ENCODE measurements at places on chromosomes 1 and 21.

DNA sequence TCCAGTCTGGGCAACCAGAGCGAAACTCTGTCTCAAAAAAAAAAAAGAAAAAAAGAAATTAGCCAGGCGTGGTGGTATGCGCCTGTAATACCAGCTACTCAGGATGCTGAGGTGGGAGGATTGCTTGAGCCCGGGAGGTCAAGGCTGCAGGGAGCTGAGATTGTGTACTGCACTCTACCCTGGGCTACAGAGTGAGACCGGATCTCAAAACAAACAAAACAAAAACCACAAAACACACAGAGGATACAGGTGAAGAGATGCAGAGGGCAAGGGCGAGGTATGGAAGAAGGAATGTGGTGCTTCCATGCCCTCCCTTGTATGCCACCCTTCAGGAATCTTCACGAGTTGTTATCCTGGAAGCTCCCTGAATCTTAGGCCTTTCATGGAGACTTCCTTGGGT lies 68.5 kb downstream of the NDUFS5 start:
- no peak for DNase-seq

GRCh38 chr1:155688324-155689080 lies at the start of gene YY1AP1:
Gene YY1AP1, minus strand, starts transcription at chr1:155688774. Its CDS starts 8,338 bp downstream, at chr1:155680436.
- DNase-seq: peak; percentile 71

DNA sequence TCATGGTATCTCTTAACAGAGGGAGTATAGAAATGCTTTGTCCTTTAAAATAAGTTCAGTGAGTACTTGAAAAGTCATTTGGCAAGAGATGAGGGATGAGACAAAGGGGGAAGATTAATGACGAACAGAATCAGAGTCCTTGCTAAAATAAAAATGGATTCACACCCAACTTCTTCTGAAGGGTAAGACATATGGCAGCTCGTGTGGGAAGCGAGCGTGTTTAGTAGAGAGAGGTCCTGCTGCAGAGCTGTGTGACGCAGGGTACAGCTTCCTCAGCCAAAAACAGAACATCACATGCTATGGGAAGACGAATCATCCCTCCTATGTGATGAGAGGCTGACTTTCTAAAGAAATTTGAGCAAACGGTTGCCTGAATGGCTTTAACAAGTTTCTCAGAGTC lies 158.5 kb upstream of the LMO4 start:
- DNase-seq: no peak

DNA sequence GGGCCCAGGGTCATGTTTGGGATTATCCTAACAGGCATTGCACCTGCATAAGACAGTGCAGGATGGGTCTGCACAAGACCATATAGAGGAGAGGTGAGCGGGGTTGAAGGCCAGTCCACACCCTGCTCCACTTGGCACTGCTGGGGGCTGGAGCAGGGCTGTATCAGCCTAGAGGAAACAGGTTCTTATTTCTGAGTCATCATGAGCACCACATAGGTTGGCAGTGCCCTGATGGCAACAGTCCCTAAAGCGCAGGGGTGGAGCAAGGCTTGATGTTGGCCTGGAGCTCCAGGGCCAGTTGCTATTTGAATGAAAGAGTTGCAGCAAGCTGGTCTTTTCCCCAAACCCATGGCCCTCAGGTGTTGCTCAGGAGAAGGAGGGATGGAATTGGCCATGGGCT lies 29.8 kb upstream of the BMP8B start:
- no peak for DNase-seq

GRCh38 chr1:190658907-190659306 lies 181.2 kb upstream of the BRINP3 start:
- no peak for DNase-seq

DNA sequence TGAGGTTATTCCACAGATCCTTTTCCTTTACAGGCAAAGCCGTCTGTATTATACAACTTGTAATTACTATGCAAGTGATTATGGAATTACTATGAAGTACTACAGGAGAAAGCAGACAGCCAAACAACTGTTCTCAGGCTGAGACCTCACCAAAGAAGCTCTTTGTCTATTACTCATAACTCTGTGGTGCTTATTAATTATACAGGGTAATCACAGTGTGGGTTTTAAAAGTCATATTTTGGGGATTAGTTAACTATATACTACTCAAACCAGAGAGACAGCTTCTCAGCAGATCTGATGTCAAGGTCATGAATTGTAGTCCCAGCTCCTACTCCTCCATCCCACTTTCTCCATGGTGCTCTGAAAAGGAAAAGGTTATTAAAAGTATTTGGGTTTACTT lies 49.6 kb downstream of the CTTNBP2NL start:
- no peak for DNase-seq

DNA sequence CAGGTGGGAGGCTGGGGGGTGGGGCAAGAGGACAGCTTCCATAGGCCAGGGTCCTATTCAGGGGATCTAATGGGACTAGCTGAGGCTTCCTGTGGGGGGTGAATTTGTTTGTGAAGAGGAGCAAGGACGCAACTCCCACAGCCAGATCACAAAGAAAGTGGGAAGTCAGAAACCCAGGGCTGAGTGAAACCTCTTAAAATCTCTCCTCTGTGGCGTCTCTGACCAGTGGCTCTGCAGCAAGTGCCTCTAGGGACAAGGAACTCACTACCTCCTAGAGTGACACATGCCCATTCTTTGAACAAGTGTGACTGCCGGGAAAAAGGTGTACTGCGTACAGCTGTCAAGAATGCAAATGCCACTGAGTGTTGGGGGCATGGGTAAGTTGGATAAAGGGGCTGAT lies 187.9 kb downstream of the HIVEP3 start:
- DNase-seq: no peak

- DNase-seq: no peak
These were observed 82.1 kb upstream of the COL6A1 start for GRCh38 chr21:45899317-45900033.

DNA sequence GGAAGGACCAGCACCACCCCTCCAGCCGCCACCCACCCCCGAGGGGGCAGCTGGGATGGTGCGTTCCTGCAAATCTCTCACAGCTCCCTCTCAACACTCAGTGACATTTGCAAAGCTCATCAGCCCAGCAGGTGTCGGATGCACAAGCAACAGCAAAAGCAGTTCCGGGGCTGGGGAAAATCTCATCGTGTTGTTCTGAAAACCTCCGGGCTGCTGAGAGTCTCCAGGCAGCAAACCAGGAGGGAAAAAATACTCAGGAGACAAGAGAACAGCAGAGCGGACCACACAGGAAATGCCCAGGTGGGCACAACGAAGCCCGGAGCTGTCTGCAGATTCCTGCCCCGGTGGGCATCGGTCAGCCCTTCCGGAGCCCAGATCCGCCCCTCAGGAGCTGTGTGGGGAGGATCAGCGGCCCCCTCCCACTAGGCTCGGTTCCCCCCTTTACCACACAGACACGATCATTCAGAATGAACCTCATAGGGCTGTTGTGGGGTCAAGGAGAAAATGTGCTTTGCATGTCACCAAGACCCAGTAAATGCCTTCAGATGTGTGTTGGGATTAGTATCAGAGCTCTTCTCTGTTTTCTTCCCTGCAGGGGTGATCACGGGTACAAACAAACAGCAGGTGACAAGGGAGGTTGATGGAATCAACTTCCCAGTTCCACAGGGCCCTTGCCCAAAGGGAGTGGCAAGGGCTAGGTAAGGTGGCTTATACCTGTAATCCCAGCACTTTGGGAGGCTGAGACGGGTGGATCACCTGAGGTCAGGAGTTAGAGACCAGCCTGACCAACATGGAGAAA lies 127.0 kb upstream of the TIAM1 start:
- DNase-seq: no peak

- DNase-seq: no peak
These were observed 50.3 kb upstream of the TARBP1 start for GRCh38 chr1:234529095-234529949.

DNA sequence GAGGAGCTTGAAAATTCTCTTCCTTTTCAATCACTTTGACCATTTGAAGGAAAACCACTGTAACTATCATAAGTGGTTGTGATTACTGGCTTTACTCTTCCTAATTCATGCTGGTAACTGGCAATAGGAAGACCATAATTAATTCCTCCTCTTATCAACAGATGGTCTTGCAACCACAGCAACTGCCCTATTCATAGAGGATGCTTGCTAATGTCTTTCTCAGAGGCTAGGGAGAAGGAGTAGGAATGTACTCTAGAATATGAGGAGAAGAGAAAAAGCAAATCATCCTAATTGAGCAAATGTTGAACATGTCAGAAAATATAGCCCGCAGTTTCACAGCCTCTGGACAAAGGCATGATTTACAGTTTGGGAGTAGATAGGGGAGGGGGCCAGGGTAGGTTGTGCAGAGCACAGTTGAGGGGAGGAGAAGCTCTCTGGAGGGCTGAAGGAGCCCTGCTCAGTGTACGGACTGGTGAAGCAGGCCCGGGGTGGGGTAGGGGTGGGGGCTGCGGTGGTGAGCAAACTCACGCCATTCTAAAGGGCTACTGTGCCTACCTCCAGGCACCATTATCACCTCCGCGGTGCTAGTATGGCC lies 192.9 kb downstream of the PCP4 start:
- DNase-seq: no peak

DNA sequence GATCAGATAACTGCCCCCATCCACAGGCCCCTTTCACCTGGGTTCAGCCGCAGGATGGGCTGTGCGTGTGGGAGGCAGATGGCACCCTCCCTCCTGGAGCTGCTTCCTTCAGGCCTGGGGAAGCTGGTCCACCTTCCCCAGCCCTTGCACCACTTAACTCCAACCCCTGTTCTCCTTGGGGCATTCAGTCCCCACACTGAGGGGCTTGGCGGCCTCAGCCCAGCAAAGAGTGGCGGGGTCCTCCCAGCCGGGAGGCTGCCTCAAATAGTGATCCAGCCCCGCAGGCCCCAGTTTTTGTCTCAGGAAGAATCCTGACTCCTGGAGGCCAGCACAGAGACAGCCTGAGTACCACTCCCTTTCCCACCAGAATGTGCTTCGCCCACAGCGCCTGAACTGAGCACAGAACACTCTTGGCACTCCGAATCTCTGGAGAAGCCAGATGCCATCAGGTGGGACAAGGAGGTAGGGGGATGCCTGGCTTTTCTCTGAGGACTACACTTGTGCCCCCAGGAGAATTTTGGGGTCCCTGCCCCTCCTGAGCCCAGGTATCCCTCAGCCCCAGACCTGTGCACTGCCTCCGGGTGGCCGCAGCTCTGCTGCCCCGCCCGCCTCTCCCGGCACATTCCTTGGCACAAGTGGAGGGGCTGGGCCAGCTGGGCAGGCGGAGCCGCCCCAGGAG lies 936 bp downstream of the PAQR6 start:
- no peak for DNase-seq

DNA sequence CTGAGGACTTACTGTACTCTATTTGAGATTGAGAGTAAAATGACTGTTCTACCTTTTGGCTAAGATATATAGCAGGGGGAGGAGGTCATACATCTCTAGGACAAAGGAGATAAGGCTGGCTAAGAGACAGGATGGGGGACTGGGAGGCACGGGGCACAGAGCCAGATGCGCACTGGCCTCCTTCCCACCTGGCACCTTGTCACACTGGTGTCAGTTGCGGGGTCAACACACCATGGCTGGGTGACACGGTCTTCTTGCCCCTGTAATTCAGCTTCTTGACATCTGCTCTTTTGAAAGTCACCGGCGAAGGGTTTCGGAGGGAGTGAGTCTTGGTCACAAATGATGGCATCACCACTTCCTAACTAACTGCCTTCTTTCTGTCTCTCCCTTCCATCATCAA lies 177.3 kb downstream of the ZSCAN20 start:
- no peak for DNase-seq

GRCh38 chr21:36915014-36915695 lies 51.3 kb downstream of the HLCS start:
- no peak for DNase-seq

- DNase-seq: no peak
These were observed 136.4 kb upstream of the KCNE2 start for GRCh38 chr21:34227386-34227852.

DNA sequence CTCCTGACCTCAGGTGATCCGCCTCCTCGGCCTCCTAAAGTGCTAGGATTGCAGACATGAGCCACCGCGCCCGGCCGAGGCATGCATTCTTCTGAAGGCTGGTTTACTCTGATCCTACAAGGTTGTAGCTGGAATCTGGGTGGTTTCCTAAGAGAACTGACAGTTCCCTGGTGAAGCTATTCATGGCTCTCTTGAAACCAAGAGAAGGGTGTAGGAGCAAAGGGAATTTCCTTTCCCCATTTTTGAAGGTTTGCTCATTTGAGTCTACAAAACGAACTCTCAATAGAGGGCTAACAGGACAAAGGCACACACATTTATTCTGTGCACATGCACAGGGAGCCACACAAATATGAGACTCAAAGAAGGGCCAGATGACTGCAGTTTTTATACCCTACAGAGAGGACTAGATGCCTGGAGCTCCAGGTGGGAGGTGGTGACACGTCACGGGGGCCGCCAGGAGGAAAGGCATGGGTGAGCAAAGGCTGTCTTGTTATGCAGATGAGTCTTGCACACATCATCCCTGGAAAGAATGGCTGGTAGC lies 49.5 kb upstream of the ERRFI1 start:
- no peak for DNase-seq

- no peak for DNase-seq
These were observed 28.3 kb downstream of the CFH start for GRCh38 chr1:196680107-196680506.

DNA sequence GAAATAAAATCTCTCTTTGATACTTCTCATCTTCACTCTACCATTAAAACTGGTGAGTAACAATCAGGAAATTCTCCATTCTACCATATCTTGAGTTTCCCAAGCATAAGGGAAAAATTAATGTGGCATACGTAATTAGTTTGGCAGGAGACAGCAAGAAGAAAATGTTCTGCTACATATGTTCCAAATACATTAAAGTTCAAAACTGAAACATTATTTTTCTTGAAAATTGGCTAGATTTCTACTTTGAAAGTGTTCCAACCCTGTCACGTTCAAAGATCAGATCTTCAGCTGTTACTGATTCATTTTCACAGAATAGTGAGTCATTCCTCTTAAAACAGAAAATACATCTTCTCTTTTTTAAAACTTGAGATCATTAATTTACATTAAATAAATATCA lies 48.5 kb downstream of the PIGK start:
- DNase-seq: no peak

GRCh38 chr1:51515312-51515960 lies 3.6 kb downstream of the EPS15 start:
- no peak for DNase-seq

DNA sequence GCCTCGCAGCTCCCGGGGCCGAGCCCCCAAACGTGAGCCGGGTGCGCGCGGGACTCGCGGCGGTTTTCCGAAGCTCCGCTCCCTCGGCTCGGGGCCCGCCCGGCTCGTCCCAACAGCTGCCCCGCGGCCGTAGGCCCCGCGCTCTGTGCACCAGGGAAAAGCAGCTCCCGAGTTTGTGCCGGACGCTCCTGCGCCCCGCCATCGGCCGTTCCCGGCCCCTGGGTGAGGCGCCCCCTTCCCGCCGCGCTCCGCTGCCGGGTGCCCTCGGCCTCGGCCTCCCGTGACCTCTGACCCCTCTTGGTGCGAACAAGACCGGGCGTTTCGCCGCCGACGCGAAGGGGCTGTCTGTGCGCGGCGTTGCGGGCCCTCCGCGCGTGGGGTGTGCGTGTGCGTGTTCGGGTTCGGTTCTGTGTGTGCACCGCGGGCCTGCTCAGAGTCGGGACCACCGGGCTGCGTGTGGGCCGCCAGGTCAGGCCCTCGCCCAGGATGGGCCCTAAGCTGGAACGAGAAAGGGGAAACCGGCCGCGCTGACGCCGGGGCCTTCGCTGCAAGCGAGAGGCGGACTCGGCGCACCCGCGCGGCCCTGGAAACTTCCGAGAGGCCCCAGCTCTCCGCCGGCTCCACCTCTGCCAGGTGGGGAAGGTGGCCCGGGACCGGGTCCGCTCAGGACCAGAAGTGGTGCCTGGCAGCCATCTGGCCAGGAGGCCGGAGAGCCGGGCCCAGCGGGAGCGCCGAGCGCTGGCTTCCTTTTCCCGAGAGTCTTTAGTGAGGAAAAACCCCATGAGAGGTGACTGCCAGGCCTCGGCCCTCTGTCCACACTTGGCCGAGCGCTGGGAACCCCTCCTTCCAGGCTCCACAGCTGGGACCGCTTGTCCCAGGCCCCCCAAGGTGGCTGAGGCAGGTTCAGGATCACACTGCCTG lies 1.9 kb downstream of the PRDM16 start:
- DNase-seq: no peak
